ENCODE measurements at places on chromosomes 2 and 18.

DNA sequence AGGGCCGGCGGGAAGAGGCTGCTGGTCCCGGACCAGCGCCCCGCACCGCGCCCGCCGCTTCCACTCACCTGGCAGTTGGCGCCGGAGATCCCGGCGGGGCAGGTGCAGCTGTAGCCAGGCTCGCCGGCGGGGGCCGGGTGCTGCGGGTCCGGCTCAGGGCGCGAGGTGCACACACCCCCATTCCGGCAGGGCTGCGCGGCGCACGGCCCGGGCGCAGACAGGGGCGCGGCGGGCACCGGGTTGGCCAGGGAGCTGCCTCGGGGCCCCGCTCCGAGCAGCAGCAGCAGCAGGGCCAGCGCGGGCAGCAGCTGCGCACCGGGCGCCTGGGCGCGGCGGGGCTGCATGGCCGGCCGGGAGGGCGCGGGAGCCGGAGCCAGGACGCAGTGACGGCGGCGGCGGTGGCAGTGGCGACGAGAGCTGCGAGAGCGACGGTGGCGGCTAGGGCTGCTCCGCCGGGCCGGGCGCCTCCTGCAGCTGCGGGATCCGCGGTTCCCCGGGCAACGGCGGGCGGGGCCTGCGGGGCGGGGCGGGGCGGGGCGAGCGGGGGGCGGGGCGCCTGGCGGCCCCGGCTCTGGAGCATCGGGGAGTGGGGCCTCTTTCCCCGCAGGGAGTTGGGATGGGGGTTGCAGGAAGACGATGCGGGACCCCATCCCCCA lies at the start of gene DNER:
DNER (minus strand) TSS at position 476 of the 656 bp plus-strand sequence; CDS start at position 344, 132 bp downstream.
- peak; percentile 27 for DNase-seq

DNA sequence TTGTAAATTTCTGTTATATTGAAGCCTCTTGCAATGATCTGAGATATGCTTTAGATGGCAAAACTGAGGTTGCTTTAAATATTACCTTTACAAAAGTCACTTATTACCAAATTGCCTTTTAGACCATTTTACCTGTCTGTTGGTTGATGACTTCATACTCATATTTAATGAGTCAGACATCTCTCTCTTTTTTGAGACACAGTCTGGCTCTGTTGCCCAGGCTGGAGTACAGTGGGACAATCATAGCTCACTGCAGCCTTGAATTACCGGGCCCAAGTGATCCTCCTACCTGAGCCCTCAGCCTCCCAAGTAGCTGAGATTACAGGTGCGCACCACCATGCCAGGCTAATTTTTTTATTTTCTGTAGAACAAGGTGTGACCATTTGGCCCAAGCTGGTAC lies 11.5 kb upstream of the PPP4R3B start:
- DNase-seq: no peak

DNA sequence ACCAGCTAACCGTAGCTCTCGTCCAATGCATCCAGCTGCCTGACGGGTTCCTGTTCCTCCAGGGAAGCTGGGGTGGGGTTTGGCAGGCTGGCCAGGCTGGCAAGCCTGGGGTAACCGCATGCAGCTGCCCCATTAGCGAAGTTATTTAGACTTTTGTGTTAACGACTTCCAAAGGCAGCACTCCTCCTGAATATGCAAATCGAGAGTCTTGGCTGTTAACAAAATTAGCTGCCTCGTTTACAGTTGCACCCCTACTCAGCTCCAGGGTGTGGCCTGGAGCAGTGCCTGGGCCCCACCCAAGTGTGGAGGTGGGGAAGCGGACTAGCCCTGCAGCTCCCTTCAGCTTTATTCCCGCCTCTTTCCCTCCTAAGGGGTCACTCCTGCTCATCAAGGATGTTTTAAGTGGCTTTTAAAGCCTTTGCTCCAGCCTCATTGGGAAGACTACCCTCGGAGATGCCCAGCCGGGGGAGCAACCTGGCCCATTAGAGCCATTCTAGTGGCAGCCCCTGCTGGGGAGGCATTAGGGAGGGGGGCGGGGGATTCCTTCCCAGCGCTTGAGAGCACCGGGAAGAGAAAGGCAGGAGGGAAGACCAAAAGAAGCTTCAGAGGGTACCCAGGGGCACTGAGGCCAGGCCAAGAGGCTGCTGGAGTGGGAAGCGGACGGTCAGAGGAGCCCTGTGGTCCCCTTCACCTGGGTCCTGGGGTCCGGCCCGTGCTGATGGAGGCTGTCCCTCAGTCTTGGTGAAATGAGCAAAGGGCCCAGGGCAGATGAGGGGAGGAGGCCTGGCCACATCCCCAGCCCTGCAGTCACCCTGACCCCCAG lies 204.1 kb downstream of the CELF4 start:
- DNase-seq: no peak

- DNase-seq: no peak
These were observed 89.5 kb downstream of the COL6A3 start for GRCh38 chr2:237324405-237324831.

- DNase-seq: no peak
These were observed 58.4 kb downstream of the UBE2E3 start for GRCh38 chr2:181038796-181039195.

DNA sequence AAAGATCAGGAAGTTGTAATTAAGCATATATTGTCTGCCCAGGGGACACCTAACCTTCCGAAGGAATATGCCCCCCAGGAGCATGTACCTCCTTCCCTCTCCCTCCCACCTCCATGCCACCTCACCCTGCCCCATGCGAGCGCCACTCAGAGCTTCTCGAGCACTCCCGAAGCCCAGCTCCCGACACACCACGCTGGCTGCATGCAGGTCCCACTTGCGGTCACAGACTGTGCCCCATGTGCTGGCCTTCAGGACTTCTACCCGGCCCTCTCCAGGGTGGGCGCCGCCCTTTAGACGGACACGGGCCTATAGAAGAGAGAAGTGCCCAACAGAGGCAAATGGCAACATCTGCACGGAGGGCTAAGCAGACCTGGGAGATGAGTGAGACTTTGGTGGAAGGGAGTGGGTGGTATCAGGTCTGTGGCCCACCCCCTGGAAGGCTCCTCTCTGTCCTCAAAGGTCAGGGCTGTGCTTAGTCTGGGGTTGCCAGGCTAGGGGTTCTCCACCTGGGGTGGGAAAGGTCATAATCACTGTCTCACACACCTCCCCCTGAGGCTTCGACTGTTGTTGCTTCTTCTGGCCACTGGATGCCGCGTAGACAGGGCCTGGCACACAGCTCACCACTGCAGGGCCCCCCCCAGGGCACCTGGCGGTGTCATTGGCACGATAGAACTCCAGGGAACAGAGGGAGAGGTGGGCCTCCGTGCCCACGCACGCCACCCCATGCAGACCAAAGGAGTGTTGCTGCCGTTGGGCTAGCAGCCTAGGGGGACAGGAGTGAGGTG lies 6.6 kb downstream of the HTRA2 start:
- DNase-seq: no peak

- DNase-seq: no peak
These were observed 25.2 kb upstream of the HPCAL1 start for GRCh38 chr2:10277293-10278028.

- no peak for DNase-seq
These were observed 545 bp upstream of the CDCA7 start for GRCh38 chr2:173354073-173354581.

- DNase-seq: peak; percentile 31
These were observed at the start of gene ADGRF3 for GRCh38 chr2:26346454-26347053. TSS of gene ADGRF3 (minus strand) at chr2:26346789. CDS start at chr2:26346234, 555 bp downstream.

DNA sequence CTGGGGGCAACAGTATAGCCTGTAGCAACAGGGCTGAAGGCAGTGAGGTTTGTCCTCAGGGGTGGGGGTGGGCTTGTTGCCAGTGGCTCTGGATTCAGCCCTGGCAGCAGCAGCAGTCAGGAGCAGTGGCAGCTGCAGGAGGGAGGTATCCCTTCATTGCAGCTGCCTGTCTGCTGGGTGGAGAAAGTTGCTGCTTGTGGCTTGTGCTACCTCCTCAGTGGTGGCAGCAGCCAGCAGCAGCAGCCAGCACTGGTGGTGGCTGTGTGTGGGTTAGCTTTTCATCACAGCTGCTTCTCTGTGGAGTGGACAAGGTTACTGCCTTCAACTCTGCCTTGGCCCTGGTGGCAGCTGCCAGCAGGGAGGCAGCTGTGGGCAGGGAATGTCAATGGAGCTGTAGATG lies 94.9 kb downstream of the ARL6IP6 start:
- DNase-seq: no peak

GRCh38 chr2:227460070-227460485 lies 11.9 kb upstream of the AGFG1 start:
- no peak for DNase-seq

GRCh38 chr18:25535495-25535894 lies 183.5 kb upstream of the ZNF521 start:
- no peak for DNase-seq

GRCh38 chr2:228728961-228729360 lies 542.1 kb downstream of the PID1 start:
- no peak for DNase-seq

DNA sequence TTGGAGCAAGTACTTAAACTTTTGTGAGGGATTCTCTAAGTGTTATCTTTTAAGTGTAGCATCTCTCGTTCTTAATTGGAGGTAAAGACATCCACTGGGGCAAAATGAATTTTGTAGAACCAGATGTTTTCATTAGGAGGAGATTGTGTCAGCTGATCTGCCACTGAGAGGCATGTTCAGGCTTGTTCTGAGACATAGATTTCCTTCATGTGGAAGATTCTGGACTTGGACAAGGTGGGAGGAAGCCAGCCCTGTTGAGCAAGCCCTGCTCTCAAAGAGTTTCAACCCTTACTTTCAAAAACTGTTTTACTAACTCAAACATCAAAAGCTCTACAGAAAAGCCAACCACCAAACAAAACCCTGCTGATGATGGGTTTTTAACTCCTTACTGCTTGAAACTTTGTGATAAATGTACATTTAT lies 6.5 kb downstream of the MAP4K4 start:
- DNase-seq: peak; percentile 29

- DNase-seq: no peak
These were observed 1669.7 kb upstream of the LRRTM1 start for GRCh38 chr2:81974216-81974615.

GRCh38 chr2:20231159-20231558 lies 6.2 kb upstream of the SDC1 start:
- DNase-seq: no peak

DNA sequence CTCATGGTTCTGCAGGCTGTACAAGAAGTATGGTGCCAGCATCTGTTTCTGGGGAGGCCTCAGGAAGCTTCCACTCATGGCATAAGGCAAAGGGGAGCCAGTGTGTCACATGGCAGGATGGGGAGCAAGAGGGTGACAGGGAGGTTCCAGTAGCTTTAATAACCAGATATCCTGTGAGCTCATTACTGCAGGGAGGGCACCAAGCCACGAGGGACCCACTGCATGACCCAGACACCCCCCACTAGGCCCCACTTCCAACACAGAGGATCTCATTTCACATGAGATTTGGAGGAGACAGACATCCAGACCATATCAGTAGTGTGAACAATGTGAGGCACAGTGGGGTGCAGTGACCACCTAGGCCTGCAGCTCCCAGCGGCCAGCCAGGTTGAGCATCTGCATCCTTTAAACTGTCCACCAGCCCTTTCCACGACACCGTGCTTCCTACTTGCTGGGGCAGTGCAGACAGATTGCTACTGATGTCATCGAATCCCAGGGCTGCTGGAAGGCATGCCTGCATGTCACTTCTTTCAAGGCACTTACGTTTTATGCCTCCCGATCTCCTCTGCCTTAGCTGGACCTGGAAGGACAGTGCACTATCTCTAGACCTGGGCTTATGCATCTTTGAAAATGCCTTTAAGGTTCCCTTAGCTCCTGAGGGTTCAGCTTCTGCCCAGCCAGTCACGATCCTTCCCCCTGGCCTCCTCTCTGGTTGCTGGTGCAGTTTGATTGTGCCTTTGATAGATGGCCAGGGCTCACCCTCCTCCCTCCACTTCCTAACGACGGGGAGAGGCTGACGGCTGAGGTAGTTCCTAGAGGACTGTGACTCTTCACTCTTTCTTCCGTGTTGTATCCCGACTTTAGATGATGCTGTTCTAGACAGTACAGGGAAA lies 174.3 kb downstream of the FAM210A start:
- DNase-seq: no peak

DNA sequence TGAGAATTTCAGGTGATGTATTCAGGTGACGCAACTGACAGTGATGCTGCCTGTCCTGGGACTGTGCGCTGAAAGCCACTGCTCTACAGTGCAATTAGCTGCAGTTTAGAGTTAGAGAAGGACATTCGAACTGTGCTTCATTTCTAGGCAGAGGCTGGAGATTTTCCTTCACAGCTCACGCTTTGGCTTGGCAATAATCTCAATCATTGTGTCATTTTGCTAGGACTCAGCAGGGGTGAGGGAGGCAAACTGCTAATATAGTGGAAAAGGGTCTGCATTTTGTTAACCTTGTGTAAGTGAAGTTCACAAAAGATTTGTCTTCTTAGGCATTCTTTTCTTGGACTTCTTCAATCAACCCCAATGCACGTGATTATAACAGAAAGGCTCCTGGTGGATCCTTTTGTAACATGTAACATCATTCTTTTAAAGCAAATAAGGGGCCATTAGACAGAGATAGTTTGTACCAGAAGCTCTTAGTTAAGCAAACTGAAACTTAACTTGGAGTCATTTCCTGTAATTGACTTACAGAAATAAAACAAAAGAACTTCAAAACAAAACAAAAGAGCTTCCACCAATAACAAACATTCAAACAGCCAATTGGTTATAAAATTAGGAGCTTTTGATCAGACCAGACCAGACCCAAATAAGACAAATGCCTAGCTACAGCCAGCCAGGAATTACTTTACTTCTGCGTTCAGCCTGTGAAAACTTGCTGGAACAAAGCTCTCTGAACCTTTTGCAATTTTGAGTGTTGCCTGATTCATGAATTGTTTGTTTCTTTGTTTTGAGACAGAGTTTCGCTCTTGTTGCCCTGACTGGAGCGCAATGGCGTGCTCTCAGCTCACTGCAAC lies 1376.3 kb upstream of the CELF4 start:
- no peak for DNase-seq

DNA sequence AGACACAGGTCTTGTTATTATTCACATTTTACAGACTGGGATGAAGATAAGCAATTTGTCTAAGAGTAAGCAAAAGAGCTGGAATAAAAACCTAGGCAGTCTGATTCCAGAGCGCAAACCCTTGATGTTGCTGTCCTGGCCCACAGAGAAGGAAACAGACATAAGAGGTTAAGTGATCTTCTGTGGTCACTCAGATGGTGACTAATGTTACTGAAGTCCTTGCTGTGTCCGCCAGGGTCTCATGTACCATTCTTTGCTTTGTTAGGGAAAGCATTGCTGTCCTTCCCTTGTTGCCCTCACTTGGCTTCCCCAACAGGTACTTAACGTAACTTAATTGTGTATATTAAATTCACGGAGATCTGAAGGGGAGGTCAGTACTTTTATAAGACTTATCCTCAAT lies 14.9 kb upstream of the FAP start:
- DNase-seq: no peak

DNA sequence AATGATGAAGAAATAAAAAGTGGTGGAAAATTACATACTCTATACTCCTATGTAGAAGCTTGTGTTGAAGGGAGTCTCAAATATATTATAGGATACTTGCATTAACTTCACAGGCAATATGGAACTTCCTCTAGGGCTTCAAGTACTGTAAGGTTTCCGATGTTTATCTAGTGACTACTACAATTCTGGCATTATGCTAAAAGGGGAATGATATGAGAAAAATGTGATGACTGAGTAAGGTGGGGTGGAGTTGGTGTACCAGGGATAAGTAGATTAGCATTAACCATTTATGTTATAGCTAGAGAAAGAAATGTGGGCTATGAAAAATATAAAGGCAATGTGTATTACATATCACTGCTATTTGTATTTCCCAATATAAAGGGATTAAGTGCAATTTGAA lies 229.5 kb downstream of the DCC start:
- no peak for DNase-seq

Data from NCI-H446 (cell line).